ENCODE measurements at places on chromosomes 13 and 19.

- no peak for DNase-seq
Observed at GRCh38 chr13:49536144-49536873, 40.6 kb downstream of the PHF11 start.

DNA sequence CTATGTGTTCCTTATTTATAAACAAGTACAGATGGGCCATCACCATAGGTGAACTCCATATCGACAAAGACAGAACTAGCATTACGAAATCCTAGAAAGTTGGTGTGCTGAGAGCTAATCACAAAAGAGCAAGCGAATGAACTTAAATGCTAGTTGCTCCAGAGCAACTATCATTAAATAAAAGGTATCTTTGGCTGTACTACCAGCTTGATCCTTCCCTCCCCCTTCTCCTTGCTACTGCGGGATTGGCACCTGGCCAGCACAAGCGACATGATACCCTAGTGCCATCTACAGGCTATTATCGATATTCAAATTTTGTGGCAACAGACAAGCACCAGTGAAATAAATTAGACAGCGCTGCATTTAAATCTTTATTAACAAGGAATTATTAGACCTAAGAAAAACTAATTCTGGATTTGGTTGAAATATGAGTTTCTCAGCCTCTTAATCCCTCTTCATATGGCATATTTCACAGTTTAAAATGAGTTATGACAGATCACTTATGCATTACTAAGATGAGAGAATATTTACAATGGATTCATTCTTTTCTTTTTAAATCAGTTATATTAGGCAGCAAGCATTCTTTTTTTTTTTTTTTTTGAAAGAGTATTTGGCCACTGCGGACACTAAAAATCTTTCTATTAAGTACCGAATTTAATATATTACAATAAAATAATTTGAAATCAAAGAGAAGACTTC, 5.8 kb downstream of the PCDH9 start:
- peak; percentile 74 for DNase-seq

GRCh38 chr13:96020931-96021330, 32.3 kb downstream of the UGGT2 start:
- no peak for DNase-seq

DNA sequence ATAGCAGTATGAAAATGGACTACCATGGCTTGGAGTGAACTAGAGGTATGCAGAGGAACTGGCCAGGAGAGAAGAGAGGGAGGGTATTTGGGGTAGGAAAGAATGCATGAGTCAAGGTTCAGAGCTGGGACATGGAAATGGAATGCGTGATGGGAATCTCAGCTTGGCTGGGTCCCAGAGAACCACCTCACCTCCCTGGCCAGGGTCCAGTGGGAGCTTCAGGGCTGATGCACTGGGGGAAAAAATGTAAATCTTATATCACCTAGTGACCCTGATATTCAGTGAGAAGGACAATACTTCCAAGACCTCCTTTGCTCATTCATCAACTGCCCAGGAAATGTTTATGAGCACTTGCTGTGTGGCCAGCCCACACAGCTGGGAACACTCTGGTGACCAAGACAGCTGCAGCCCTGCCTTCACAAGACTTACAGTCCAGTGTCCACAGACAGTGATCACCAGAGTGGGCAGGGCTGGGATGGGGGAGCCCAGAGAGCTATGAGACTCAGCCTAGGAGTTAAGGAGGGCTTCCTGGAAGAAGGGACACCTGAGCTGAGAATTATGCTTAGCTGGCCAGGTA, 12.8 kb downstream of the IGSF23 start:
- peak; percentile 99 for DNase-seq

DNA sequence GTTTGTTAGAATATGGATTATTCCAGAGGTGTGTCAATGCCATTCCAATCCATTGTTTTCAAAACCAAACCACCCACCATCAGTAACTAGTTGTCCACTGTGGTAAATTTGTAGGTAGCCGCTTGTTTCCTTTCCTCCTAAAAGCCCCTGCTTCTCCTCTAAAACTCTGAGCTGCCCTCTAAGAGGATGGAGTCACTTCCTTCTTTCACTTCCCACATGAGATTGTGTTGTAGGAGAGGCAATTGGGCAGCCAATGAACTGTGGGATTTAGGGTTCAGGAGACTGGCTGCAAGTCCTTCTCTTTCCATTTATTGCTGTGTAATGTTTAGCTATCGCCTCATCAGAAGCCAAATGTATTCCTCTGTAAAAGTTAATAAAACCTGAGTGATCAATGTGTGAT, 49.9 kb upstream of the RFXAP start:
- DNase-seq, result no peak

GRCh38 chr13:56923626-56924140, 217.0 kb upstream of the PRR20A start:
- DNase-seq, result no peak

DNA sequence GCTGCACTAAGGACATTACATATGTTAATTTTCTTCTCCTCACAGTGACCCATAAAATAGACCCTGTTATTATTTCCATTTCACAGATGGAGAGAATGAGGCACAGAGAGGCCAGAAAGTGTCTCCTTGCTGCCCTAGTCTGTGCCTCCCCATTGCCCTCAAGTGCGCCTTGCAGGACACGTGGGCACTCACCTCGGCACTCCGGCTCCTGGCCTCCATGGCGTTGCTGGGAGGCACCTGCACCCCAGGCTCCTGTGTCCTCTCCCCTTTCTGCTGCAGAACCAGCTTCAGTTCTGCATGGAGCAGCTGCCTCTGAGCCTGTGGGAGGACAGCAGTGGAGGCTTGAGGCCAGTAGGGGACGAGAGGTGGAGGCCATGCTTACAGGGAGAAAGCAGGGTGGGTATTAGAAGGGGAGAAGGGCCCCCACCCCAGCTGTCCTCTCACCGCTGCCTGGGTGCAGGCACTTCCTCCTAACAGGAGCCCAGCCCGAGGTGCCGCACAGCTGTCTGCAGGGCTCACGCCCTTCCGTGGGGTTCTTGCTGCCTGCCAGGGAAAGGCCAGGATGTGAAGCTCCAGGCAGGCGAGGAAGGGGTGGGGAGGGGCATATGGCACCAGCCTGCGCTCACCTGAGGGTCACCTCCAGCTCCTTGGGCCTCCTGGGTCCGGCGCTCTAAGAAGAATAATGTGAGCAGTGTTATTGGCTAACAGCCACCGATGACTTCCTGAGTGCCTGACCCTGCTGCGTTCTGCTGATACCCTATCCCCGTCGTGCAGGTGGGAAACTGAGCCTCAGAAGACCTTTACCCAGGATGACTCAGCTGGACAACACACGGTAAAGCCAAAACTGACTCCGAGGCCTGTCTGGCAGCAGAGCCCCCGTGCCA, 5.2 kb downstream of the PRX start:
- DNase-seq, result no peak

- no peak for DNase-seq
Observed at GRCh38 chr19:42090672-42091071, 14.7 kb downstream of the ZNF574 start.

DNA sequence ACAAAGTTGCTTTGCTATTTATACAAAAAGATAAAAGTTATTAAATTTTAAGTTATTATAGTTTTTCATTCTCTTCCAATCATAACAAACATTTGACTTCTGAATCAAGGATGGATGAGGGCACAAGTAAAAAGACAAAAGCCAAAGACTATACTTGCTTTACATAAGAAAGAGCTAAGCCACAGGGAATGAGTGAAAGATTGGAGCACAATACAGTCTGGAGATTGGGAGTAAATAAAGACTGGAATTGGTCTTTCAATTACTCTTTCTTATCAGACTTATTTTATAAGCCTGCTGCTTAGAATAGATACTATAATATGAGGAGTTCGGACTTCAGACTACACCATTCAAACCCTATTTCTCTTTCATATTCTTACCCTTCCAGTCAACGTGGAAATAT, 1874.1 kb upstream of the PRR20A start:
- no peak for DNase-seq

- DNase-seq, result no peak
Observed at GRCh38 chr13:99757756-99758459, 213.7 kb downstream of the ZIC5 start.

- DNase-seq, result no peak
Observed at GRCh38 chr19:54670576-54671357, 8.0 kb downstream of the LILRB4 start.

DNA sequence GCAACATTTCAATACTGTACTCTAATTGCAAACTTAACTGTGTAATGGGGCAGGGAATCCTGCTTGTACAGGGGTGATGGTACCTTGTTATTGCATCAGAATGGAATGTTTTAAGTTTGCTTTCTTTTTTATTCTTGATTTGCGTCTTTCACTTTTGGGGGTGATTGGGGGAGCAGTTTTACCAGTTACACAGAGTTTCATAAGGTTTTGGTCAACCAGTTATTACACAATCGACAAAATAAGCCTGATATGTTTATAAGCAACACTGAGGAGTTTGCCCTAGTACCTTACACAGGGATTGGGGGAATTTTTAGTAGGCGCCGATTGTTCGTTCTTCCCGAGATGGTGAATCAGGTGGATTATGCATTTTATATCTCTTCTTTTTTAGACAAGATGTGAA, 2.7 kb downstream of the KLF5 start:
- no peak for DNase-seq

GRCh38 chr13:74442751-74443150, 308.5 kb upstream of the KLF12 start:
- DNase-seq, result no peak

DNA sequence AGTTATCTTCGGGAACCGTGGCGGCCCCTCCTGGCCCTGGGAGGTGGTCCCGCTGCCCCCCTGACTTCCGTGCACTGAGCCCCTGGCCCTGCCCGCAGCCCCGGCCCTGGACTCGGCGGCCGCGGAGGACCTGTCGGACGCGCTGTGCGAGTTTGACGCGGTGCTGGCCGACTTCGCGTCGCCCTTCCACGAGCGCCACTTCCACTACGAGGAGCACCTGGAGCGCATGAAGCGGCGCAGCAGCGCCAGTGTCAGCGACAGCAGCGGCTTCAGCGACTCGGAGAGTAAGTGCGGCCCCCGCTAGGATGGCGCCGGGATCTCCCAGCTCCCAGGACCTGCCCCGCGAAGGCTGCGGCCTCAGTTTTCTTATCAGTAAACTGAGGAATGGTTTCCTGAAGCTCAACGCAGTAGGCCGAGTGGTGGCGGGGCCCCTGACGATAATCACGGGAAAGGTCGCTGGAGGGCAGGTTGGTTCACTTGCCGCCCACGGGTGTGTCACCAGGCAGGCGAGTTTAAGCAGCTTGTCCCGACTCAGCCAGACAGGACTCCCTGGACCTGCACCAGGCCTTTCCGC, 924 bp downstream of the RGCC start:
- DNase-seq, result peak; percentile 22

DNA sequence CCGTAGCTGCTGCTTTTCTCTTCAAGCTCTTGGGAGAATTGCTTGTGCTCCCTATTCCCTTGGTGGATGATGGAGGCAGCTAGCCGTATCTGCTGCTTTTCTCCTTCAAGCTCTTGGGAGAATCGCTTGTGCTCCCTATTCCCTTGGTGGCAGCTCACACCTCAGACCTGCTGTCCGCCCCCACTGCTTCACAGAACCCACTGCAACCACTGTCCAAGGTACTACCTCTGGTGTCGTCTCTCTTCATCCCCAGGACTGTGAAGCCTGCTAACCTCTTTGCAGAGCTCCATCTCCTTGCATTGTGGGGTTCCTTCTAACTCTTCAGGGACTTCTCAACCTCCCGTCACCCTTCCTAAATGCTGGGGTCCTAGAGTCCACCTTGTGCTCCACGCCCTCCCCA, 4.6 kb upstream of the ERVK3-1 start:
- DNase-seq, result no peak

GRCh38 chr13:40406405-40407120, 259.9 kb downstream of the FOXO1 start:
- peak; percentile 92 for DNase-seq

DNA sequence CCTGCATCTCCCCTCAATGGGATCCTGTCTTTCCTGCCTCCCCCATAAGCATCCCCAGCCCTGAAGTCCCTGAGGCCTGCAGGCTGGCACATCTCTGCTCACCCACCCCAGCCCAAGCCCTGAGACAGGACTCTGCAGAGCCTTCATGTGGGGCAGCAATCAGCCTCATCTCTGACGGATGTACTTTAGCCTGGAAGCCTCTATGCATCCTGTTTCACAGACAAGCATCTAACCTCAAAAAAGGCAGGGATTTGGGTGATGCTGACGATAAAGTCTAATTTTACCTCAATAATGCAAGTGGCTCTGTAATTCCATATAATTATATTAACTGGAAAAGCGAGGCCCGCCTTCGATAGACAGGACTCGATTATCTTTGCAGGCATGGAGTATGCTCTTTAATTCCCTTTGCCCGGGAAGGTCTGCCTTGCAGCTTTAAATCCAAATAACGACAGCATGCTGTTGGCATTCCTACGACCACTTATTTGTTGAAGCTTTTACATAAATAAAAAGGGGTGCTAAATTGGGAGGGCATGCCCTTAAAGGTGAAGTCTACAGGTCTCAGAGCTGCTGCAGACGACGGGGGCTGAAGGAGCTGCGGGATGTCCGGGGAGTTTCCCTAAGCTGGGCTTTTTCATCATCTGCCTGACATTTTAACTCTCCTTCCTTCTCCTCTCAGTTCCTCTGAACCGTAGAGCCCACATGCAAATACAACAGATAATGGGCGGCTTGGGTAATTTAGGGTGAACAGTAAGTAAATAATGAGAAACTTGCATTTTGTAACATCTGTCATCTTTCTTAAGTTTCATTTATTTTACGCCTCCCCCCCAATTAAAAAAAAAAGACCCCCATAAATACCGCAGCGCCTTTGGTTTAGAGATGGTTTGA, 211.5 kb downstream of the URI1 start:
- DNase-seq, result no peak

GRCh38 chr13:33717775-33718174, 100.2 kb upstream of the RFC3 start:
- no peak for DNase-seq

DNA sequence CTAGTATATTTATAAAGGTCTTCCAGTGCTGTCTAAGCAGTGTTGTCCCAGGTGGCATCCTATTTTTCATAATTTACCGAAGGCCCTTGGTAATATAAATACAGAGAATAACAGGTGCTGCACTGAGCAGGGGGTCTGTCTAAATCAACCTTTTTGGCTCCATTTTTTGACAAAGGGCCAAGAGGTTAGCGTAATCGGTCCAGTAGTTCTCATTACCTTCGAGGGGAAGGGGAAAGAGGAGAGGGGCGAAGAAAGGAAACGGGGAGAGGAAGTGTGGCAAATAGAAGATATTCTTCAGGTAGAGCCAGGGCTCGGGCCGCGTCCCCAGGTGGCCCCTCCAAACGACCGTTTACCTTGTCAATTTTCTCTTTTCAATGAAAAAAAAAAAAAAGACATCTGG, 749 bp upstream of the PAN3 start:
- DNase-seq, result no peak

- peak; percentile 41 for DNase-seq
Observed at GRCh38 chr13:73698859-73699258, 435.3 kb downstream of the KLF12 start.

All from EH (cell line).